ENCODE measurements at places on chromosomes 13 and 19. TPM values are rescaled to one million over a fixed set of nuclear protein-coding genes. Genes with fewer than 3 reads are reported as not detected.

DNA sequence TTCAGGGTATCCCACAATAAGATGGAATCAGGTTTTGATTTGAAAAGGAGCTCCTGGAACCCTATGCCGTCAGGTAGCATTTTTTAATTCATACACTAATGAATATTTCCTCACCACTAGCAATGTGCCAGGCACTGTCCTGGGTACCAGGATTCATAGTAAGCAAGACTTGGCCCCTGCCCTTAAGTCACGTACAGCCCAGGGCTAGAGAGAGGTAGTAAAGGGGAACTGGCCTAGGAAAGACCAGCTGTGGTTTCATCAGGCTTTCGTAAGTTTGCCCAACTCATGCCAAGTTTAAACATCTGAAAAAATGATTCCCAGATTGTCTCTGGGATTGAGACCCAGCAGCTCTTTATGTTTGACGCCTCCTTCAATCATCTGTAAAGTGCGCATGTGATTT, 45.9 kb upstream of the AMER2 start:
- no peak for DNase-seq

- DNase-seq = no peak
Measured at GRCh38 chr19:11931513-11931912, 6.6 kb downstream of the ZNF700 start.

DNA sequence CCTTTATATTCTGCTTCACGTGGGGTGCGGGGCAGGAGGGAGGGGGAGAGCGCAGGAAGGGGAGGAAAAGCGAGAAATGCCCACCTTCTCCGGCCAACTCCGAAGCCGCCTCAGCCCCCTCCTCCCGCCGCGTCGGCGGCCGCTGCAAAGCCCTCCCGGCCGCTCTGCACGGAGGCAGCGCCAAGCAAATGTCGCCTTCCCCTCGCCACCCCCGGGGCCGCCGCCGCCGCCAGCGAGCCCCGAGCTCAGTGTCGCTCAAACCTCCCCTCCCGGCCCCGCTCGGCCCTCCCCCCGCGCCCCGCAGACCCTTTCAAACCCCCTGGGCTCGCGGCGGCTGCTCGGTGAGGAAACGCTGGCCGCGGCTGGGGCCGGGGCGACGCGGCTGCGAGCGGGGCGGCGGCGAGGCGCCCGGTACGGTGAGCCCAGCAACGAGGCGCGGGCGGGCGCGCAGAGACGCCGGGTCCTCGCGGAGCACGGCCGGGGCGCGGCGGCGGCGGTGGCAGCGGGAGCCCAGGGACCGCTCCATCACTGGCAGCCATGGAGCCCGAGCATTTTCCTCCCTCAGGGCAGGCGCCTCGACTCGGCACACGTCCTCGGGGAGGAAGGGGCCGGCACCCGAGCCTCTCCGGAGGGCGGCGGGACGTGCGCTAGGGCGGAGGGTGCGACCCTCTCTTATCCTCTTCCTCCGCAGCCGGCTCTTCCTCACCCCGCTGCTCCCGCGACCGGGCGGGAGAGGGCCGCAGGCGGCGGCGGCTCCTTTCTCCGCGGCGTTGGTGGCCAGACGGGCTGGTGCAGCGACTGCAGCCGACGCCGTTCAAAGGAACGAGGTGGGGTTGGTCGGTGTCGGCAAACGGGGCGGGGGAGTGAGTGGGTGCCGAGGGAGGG, 463 bp upstream of the TSC22D1 start:
- DNase-seq = no peak

GRCh38 chr13:66958611-66959010, 271.5 kb downstream of the PCDH9 start:
- no peak for DNase-seq

DNA sequence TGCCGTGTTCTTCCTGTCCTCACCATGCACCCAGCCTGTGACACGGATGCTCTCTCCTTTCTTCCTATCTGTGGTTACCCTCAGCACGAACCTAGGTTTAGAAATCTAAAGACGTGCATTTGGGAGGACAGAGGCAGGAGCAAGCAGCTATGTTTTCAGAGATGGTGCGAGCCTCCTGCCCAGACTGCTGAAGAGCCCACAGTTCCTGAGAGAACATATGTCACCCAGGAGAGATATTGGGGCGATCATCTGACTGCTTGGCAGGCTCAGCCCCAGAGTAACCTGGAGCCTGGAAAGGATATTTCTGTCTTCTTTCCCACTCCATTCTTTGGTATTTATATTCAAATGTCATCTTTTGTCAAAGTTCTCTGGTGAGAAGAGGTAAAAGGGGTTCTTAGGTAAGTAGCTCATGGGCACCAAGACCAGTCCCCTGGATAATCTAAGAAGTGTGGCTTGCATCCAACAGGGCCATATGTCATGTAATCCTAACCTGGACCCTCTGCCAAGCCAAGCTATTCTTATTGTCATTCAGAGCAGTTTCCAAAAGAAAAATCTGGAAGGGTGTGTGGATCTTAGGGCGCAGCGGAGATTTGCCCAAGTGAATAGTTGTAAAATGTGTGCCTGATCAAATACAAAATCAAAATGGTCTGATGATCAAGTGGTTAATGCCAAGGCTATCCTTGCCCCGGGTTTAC, 59.5 kb downstream of the FGF9 start:
- no peak for DNase-seq

- DNase-seq = no peak
Measured at GRCh38 chr19:8631425-8631819, 989 bp downstream of the NFILZ start.

DNA sequence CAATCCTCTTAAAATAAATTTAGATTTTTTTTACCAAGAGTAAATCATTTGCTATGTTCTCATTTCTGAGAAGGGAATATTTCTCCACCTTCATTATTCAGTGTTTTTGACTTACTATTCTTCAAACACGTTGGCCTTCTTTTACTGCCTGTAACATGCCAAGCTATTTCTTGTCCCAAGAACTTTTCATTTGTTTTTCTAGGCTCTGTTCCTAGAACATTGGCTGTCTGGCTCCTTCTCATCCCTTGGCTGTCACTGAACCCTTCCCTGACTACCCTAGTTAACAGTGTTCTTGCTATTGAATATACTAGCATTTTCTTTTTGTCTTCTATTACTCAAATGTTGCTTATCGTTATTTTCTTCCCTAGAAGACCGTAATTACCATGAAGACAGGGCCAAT, 248.1 kb downstream of the ITGBL1 start:
- DNase-seq = no peak

DNA sequence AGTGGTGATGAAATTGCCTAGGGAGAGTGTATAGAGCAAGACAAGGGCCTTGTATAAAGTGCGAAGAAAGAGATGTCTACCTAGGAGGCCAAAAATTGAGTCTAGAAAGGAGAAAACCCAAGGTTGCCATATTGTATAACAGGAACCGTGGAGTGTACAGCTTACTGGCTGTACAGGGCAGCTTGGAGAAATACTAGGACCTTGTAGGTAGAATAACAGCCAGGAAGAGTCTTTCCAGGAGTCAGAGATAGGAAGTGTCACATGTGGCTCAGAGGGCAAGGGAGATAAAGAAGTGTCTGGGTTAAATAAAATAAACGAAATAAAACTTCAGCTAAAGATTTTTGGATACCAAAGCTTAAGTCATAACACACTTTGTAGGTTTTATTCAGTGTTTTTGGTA, 12.4 kb downstream of the CDK8 start:
- DNase-seq = no peak

DNA sequence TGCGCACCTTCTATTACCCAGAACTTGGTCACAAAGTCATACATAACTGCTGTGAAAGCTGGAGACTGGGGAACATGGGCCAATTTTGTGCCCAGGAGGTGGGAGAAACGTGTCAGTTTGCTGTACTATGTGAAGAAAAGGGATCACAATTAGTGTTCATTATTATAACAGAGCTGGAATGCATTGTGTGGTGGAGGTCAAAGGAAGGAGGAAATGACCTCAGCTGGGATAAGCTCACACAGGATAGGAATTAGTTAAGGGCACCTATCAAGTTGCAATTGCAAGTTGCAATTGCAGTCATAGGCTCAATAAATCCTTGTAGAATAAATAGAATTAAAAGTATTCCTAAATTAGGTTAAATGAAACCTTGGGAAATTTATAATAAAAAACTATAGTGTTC, 103.9 kb upstream of the OBI1 start:
- DNase-seq = no peak

- no peak for DNase-seq
Measured at GRCh38 chr13:31056644-31057271, 104.9 kb downstream of the HSPH1 start.

The ZNF888 gene
- polyA plus RNA-seq = 0.85 TPM

The METTL21C gene
- 0.15 TPM for polyA plus RNA-seq

The CNOT3 gene
- polyA plus RNA-seq = 14.5 TPM

The C2CD4C gene
- polyA plus RNA-seq = not detected
